ENCODE measurements at places on chromosomes 4 and X.

GRCh38 chr4:82515705-82516104, 46.1 kb downstream of the TMEM150C start:
- no peak for DNase-seq

DNA sequence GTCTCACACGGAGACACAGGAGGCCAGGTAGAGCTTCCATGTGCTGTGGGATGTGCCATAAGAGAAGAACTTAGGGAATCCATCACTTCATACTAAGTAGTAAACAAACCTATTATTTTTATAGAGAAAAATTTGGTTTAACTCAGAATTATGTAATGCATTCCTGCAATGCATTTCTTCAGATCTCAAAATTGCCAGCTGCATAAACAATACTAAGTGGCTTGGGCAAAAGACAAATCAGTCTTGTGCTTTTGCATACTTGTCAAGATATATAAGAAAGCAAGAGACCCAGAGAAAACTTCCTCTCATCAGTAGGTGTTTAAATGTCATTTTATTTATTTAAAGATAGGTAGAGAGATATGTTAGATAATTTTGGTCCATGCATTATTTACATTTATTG, 382.1 kb upstream of the CTSO start:
- DNase-seq = no peak

DNA sequence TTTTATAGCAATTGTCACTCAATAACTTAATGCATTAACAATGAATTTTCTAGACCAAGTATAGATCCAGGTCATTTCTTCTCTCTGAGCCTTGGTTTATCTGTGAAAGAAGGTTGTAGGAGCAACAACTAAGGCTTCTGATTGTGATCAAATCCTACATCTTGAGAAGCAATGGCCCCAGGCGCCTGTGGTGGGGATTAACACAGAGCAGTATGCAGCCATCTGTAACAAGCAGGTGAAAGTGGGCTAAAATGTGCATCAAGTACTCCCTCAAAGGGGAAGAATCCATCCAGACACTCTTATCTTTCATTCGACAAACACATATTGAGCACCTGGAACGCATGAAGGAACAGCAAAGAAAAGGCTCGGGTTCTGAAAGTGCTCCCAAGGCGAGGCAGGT, 19.1 kb upstream of the SETD7 start:
- DNase-seq = no peak

- no peak for DNase-seq
Observed at GRCh38 chrX:47540754-47541538, 20.1 kb upstream of the ARAF start.

DNA sequence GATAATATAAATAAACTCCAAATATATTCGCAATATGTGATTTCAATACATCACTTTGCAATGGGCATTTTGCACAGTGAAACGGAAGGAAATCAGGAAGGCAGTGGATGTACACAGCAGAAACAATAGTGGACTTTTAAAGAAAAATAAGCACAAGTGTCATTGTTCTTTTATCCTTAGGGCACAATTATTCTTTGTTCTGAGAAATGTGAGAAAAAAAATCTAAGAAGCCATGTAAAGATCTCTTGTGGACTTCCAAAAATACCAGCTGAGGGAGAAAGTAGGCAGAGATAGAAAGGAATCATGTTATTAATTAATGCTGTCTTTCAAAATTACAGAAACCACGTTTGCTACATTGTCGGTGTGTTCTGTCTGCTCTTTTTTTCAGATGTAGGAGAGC, 17.6 kb upstream of the PRRG1 start:
- no peak for DNase-seq

DNA sequence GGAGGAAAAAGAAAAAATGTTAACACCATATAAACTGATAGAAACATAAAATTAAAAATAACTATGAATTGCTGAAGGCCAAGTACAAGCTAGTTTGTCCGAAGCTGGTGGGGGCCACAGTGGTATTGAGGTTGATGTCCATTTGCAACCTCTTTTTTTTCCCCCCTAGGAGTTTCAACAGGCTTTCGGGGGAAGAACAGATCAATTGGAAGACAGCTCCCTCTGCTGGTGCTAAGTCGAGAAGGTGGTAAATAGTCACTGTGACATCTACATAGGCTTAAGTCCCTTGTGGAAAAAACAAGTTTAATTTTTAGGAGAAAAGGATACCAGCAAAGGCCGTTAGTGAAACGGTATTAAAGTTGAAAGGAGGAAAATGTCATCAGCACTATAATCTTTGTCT, 115.7 kb upstream of the ZXDA start:
- DNase-seq = peak; percentile 11

- no peak for DNase-seq
Observed at GRCh38 chr4:56099378-56099786, 150.6 kb downstream of the CEP135 start.

DNA sequence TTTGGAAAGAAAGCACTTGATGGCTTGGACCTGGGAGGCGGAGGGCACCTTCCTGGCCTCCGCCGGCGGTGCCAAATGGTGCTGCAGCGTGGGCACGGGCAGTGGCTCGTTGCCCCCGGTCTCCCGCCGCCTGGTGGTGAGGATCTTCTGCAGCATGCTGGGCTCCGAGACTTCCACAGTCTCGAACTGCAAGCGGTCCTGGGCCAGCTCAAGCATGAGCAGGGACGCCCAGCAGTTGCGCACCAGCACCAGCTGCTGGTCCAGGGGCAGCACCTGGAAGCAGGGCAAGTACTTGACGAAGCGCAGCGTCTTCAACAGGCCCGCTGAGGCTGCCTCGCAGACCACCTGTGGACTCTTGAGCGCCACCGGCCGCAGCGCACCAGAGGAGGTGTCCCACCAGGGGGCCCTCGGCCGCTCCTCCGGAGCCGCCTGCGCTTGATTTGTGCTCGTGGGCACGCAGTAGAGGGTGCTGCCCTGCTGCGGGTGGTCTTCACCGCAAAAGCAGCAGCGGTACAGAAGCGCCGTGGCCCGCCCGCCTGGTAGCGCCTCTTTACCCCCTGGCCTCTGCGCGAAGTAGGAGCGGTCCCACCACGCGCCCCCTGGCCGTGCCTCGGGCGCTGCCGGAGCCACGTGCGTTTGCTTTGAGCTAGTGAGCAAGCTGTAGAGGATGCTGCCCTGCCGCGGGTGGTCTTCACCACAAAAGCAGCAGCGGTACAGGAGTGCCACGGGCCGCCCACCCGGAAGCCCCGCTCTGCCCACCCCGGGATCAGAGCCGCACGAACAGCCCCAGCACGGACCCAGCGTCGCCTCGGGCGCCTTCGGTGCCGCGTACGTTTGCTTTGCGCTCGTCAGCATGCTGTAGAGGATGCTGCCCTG, 689 bp downstream of the NR0B1 start:
- DNase-seq = peak; percentile 0

DNA sequence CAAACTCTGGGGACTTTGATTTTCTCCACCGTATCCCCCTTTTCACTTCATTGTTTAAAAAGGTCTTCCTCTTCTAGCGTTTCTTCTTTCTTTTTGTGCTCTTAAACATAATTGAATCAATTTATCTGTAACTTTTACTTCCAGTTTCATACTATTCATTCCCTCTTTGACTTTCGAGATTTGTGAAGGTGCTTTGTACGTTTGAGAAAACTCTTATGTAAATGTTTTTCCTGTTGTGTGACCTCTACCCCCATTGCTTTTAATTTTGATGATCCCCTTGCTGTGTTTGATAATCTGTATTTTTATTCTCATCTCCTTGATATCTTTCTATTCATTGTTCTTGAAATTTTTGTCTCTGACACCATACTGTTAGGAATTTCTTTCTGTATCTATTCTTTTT, 4.8 kb downstream of the USP38 start:
- DNase-seq = no peak

DNA sequence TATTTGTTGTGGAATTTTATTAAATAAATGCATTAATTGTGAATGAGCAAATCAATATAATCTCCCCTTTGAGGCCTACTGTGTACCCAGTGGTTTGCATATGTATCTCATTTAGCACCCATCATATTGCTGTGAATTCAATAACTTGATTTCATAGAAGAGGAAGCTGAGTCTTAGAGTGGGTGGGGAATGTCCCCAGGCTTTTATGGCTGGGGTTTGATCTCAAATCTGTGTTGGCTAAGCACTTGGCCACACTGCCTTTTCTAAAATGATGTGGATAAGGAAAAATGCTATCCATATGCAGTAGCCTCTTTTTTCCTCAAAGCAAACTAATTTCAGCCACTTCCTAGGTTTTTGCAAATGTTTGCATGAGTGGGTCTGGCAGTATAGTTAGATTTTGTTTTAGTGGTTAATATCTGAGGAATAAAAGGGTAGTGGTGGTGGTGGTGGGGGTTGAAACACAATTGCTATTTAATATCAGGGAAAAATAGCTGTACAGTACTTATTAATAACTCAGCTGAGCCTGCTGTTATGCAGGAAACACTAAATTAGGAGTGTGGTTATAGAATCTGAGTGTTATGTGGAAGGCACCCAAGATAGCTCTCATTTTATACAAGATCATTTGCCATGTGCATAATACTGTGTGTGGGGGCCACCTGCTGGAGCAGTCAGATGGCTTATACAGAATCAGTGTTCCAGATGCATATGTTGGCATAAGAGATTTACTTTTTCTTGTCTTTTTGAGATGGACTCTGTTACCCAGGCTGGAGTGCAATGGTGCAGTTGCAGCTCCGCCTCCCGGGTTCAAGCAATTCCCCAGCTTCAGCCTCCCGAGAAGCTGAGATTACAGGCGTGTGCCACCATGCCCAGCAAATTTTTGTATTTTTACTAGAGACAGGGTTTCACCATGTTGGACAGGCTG, 108.0 kb downstream of the TMEM131L start:
- peak; percentile 23 for DNase-seq

- no peak for DNase-seq
Observed at GRCh38 chr4:75037252-75037651, 104.3 kb downstream of the PARM1 start.

DNA sequence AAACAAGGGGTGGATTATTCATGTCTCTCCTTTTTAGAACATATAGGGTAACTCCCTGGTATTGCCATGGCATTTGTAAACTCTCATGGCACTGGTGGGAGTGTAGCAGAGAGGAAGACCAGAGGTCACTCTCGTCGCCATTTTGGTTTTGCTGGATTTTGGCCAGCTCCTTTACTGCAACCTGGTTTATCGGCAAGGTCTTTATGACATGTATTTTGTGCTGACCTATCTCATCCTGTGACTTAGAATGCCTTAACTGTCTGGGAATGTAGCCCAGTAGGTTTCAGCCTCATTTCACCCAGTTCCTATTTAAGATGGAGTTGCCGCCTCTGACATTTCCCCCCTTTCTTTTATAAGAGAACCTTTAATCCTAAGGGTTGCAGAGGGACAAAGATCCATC, 45.8 kb downstream of the MGST2 start:
- no peak for DNase-seq

DNA sequence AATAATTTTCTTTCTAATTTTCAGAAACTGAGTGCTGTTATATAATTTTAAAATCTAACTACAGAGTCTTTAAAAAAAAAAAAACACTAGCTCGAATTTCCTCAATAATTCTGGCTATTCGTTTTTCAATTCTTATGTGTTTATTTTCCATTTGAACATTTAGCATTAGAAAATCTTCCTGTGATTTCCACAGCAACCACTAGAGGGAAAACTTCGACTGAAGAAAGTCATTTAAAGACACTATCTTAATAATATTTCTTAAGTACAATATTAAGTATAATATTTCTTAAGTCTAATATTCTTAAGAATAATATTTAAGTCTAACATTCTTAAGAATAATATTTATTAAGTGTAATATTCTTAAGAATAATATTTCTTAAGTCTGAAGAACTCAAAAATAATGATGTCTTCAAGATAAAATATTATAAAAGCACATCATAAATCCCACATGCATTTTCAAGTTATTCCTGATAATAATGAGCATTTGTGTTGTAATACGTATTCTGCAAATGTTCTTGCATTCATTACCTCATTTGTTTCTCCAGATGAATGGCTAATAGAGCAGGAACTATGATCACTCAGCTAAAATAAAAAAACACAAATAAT, 118.4 kb upstream of the WDR17 start:
- no peak for DNase-seq
